ENCODE measurements at places on chromosomes 2 and 18.

DNA sequence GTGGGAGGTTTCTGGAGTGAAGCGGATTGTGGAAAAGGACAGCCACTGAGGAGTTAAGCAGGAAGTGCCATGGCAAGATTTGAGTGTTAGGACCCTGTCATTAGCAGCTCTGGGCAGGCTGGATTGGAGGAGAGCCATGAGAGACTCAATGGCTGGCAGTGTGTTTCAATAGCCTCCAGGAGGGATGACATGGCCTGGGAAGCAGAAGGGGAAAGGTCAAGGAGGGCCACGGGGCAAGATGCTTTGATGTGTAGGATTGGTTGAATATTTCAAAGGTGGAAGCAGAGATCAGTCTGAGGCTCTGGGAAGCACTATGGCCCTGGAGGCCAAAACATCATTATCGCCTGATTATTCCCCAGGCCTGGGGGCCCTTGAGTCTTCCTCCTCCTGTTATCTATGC is 229.0 kb upstream of the HS6ST1 start:
- no peak for DNase-seq

- no peak for DNase-seq
Measured at GRCh38 chr2:29733965-29734364, 187.4 kb downstream of the ALK start.

DNA sequence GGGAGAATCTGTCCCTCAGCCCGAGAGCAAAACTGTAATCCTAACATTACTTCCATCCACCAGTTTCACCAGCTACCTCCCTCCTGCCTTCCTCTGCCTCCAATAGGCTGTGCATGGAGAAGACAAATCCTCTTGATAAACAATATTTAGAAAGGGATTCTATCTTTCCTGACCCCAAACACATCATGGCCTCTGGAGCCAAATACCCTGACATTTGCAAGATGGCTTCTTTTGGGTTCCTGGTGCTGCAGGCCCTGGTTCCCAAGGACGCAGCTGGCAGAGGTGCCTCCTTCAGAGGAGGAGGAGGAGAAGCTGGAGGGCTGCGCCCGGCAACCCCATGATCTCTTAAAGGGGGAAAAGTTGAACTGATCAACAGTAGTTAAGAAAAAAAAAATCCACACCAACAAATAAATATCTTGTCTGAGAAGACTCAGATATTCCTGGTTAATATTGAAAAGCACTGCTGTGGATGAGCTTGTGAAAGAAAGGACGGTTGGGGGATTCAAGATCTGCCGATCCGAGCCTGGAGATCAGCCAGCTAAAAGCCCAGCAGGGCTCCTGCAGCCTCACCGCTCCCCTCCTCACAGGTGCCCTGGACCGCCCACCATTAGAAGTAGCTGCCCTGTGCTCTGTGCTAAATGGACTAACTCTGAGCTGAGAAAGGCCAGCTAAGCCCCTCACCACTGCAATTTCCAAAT is 116.8 kb downstream of the MSH2 start:
- no peak for DNase-seq

- no peak for DNase-seq
Measured at GRCh38 chr18:46621111-46621766, 35.8 kb downstream of the LOXHD1 start.

Measured in amniotic stem cell (primary cell).